Omental fat pad (tissue), 4 donors: ENCODE measurements at places on chromosomes 6 and 20. TPM values are rescaled to one million over a fixed set of nuclear protein-coding genes. Genes with fewer than 3 reads are reported as not detected.

GRCh38 chr20:63223121-63223825, 7.3 kb upstream of the YTHDF1 start:
- no peak for DNase-seq

DNA sequence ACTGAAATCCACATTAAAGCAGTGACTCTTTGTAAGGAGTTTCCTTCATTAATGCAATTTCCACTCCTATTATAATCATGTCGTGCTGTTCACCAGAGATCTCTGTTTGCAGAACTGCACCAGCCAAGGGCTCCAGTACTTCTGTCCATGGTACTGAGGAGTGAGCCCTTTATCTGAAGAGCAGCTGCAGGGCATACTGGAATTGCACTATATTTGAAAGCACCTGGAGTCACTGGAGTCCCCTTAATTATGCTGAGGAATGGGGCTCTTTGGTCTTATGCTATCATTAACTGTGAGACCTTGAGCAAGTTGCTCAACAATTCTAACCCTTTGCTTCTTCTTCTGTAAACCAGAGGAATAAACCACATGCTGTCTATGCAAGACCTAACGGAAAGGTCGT, 61.7 kb upstream of the NUP153 start:
- no peak for DNase-seq

The ZC3H12D gene
- 2.4 TPM for total RNA-seq

DNA sequence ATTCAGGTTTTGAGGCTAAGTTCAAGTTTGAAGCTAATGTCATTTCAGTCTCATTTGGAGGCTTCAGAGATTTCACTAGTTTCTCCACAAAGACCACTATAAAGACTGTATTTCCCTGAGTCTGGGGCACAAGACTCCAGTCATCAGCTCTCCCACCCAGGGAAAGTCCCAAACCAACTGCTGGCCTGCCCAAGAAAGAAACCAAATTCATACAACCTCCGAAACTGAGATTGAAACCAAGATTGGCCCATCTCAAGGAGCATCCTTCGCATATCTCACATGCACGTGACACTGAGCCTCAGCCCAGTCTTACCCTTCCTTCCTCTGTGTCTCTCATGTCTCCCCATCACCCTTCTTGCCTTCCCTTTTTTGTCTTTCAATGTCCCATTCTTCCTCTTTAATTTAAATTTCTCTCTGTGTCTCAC, 3.5 kb upstream of the LTA start:
- no peak for DNase-seq

GRCh38 chr20:59948828-59949720, 8.9 kb downstream of the FAM217B start:
- DNase-seq = no peak

GRCh38 chr20:60491051-60491581, 532.9 kb downstream of the CDH26 start:
- no peak for DNase-seq

DNA sequence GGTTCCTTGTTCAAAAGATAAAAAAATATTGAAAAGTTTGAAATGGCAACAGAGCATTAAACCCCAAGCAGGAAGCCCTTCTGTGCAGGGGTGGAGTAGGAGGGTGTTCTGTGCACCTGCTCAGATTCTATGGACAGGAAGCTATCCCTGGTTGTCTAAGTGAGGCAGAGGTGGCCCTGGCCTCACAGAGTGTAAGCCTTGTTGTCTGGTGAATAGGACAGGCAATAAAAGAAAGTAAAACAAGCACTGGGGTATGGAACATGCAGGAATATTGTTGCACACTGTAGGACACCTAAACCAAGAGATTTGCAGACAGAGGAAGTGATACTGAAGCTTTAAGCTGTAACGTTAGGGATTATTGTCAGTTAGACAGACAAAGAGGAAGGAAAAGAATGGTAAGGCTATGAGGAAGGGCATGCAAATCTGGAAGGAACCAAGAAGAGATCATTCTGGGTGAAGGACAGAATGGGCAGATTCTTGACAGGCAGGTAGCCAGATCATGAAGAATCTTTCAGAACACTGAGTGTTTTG, 66.8 kb downstream of the TBC1D7 start:
- DNase-seq = no peak

- DNase-seq = no peak
These were observed 196.8 kb upstream of the HSF2 start for GRCh38 chr6:122202576-122203137.

The GGTLC1 gene
- total RNA-seq = not detected

GRCh38 chr6:42511803-42512422, 51.9 kb upstream of the UBR2 start:
- DNase-seq = no peak

DNA sequence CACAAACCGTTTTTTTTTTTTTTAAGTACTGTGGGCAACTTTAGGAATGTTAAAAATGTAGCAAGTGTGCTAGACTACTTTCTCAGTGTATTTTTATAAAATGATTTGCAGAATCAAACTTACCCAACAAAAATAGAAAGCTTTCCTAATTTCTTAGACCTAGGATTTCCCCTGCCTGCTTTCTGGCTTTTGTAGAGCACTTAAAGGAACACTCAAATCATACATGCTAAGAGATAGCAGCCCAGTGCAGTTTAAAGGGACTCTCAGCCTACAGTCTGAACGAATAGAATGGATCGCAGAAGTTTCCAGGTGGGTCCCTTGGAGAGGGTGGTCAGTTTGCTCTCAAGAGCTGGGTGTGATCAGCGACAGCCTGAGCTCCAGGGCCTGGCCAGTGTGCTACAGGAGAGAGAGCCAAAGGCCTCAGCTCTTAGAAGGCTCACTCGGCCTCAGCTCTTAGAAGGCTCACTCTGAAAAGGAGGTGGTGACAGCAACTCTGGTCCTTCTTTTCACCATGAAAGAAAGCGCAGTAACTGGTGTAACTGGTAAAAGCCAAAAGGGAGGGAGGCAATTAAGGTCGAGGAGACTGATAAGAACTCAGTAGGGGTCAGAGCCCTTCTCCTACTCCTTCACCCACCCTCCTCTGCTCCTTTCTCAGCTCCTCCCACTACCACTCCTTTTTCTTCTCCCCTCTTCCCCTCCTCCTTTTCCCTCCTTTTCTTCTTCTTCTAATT, 142.4 kb downstream of the ZFP64 start:
- DNase-seq = no peak

DNA sequence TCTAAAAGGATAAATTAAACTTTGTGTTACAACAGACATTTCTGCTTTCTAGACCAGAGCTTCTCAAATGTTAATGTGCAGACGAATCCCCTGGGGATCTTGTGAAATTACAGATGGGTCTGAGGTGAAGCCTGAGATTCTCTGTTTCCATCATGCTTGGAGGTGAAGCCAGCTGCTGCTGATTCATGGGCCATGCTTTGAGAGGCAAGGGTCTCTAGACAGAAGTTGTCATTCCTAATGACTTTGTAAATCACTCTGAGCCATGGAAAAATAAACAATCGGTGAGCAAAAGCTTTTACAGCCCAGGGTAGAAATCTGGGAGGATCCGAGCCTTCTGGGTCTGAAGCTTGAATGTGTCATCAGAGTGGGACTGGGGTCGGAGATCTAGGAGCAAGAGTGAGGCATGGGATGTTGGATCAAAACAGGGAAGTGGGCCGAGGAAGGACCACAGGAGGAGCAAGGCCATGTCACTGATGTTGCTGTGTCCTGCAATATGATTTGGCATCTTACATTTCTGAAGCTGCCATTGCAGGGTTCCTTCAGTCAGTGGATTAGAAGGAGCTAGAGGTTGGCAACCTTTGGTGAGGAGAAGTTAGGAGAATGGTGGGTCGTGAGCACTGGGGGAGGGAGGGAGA, 77.3 kb downstream of the TRMT11 start:
- DNase-seq = no peak

GRCh38 chr6:1039191-1039590, 272.7 kb upstream of the FOXQ1 start:
- DNase-seq = no peak
